ENCODE measurements at places on chromosomes 1 and 21.
A peak's percentile ranks its signal among the peaks of the same experiment; 100 is the strongest.

DNA sequence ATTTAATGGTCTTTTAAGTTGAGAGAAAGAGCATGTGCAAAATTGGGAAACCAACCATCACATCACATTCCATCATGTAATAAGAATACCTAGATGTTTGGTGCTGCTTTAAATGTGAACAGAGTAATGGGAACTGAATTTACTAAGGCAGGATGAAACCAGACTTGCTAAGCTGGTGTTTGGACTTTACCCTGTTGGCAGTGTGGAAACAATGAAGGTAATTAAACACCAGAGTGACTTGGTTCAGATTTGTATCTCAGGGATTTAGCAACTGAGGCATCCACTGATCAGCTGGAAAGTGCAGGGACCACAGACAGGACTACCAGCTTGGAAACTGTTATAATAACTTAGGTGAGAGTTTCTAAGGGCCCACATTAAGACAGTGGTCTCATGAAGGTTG is 263.4 kb downstream of the OLFM3 start:
- DNase-seq, result no peak

DNA sequence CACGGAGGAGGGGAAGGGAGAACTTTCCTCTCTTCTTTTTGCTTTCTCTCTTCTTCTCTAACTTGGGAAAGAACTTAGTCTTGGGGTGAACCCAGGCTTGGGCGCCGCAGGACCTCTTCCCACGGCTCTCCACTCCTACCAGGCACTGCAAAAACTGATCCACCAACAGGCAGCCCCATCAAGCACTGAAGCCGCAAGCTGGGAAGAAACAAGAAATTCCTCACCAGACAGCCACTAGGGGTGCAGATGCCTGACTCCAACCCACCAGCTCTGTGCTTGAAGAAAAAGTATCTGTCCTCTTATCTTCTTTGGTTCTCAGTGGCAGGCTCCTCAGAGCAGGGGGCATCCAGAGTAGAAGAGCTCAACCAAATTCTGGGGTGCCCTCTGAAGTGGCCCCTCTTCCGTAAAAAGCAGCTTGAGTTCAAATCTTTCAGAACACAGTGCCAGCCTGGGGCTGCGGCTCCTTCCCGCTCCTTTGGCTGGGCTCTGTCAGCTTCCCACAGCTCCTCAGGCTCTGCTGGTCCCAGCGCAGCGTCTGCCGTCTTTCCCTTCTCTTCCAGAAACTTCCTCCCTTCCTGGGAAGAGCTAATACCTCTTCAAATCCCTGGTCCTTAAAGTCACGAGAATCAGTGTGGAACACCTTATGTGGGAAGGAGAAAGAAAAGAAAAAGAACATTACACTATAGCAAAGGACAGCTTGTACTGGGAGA is 2.4 kb downstream of the SLC41A1 start:
- no peak for DNase-seq

- DNase-seq, result no peak
These were observed 34.5 kb downstream of the UCK2 start for GRCh38 chr1:165861911-165862310.

DNA sequence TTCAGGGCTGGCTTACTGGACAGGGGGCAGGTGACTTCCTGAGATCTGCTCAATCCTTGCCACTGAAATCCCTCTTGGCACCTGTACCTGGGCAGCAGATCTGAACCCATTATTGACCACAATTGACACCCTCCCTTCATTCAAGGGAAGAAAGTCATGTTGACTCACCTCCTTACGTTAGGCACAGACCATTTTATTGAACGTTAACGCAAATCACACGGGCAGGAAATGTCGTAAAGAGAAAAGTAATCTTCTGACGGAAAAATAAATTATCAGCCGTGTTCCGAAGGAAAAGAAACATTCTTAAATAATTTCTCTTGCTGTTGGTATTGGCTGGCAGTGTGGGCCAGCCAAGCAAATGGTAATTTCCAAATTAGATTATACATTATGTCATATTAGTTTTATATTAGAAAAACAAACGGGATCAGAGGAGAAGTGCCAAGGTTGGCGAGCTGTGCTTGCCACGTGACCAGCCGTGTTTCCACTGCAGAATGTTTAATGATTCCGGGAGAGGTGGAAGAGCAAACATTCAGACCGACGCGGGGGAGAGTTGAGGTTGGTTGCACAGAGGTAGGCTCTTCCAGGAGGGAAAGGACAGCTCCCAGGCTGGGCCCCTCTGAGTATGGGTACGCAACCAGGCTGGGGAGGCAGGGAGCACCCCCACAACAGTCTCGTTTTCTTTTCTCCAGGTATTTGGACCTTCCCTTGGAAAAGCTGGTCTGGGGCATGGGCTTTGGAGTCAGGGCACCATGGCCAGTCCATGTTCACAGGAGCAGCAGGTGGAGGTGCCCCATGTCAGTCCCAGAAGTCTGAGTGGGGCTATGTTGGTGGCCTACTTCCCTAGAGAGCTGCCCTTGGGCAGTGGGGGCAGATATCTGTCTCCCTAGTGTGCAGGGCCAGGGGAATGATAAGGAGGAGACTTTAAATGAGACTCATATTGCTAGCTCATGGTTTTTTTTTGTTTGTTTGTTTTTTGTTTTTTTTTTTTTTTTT is 121.1 kb downstream of the FOXD2 start:
- DNase-seq, result no peak

- DNase-seq, result no peak
These were observed 478.9 kb downstream of the DPYD start for GRCh38 chr1:97441966-97442365.

DNA sequence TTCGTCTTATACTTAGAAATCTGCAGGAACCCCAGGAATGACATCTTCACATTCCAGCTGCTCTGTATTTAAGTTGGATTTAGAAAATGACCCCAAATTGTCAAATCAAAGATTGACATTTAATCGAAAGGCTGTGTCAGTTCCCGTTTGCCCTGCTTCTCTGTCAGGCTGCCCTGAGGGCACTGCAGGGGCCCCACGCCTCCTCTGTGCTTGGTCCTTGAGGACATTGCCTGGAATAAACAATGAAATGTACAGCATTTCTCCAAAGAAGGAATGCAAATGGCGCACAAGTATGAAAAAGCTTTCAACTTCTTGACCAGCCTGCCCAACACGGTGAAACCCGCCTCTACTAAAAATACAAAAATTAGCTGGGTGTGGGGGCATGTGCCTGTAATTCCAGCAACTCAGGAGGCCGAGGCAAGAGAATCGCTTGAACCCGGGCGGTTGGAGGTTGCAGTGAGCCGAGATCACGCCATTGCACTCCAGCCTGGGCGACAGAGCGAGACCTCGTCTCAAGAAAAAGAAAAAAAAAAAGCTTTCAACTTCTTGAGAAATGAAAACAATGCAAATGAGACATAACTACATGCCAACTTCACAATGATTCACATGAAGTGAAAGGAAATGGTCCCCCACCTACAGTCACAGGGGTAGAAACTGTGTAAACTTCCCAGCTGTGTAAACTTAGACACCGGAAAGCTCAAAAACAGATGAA is 3.0 kb downstream of the TMPRSS3 start:
- DNase-seq, result no peak

DNA sequence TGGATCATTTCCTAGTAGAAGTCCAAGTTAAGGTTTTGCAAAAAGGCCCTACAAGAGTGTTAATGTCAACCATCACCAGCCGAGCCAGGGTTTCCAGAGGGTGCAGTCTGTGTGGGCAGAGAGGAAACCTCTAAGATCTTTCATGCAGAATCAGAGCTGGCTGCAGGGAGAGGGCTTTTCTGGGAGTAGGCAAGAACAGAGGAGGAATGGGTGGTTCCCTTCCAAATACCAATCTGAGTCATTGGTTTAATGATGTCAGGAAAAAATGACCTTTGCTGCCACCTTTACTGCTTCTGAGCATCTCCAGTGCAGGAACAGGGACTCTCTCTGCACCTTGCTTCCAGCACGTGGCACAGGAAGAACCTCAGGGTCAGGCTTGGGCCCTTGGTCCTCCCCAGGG is 73.8 kb downstream of the TNR start:
- no peak for DNase-seq

- DNase-seq, result no peak
These were observed 8.2 kb downstream of the SIM2 start for GRCh38 chr21:36706951-36707762.

GRCh38 chr1:184633785-184634184 is 120.9 kb downstream of the EDEM3 start:
- DNase-seq, result no peak

DNA sequence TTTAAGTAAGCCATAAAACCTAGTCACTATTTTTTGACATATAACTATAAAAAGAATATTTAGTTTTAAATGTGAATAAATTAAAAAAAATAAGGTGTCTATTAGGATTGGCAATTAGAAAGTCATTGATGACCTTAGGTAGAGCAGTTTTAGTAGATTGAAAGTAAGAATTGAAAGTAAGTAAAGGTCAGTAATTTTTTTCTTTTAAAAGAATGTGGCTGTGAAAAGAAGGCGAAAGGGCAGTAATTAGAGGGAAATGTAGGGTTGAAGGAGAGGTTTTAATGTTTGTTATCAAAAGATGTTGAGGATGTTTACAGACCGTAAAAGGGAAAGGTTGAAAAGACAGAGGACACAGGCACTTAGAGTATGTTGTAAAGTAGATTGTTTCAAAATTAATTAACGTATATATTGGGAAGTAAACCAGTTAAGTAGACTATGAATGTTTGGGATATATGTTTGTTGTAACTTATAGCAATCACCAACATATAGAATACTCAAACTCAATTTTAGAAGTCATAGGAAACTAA is 41.0 kb downstream of the ZFYVE9 start:
- DNase-seq, result no peak

- DNase-seq, result no peak
These were observed 150.9 kb upstream of the VAMP3 start for GRCh38 chr1:7620196-7620595.

- DNase-seq, result no peak
These were observed 17.8 kb downstream of the CCDC30 start for GRCh38 chr1:42480921-42481320.

- no peak for DNase-seq
These were observed 86.9 kb downstream of the KCNJ15 start for GRCh38 chr21:38343691-38344090.

DNA sequence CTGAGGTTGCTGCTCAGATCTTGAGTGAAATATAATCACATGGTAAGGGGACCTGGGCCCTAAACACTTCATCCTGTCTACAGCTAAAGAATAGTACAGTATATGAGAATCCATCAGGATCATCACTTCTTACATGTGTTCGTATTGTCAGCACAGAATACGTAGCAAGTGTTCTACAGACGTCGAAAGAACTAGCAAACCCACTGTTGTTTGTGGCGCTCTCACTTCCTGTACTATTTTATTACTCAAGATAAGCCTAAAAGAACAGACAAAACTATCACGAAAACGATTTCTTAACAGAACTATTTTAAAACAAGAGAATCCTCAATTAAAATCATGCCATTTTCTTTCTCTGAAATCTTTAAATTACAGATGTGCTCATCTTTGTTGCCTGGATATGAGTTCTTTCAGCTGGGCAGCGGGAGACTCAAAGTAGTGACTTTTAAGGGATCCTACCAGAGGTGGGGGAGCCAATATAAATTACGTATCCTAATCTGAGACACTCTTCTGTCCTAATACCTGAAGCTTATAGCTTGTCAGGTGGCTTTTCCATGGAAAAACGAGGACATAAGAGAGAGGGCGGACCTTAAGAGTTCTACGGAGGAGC is 724 bp downstream of the ST7L start:
- peak; percentile 20 for DNase-seq

GRCh38 chr1:89855413-89856123 is 34.7 kb downstream of the LRRC8D start:
- no peak for DNase-seq

DNA sequence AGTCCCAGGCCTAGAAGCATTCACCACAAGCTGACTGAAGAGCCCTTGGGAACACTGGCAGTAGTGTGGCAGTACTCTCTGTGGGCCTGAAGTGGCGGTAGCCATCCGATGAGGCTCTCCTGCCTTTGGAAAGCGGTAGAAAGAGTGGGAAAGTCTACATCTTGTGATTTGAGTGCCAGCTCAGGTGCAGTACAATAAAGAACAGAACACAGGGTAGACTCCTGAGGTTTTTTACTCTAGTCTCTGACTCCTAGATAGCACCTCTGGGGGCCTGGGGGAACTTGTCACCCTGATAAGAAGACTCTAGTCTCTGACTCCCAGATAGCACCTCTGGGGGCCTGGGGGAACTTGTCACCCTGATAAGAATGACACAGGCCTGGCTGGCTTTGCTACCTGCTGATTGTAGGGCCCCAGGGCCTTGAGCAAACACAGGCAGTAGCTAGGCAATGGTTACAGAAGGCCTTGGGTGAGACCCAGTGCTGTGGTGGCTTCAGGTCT is 18.0 kb upstream of the IL20 start:
- DNase-seq, result no peak

- DNase-seq, result peak; percentile 83
These were observed 10.6 kb upstream of the HLCS start for GRCh38 chr21:36976882-36977651.

- no peak for DNase-seq
These were observed 7.9 kb downstream of the CBR1 start for GRCh38 chr21:36077758-36078157.

DNA sequence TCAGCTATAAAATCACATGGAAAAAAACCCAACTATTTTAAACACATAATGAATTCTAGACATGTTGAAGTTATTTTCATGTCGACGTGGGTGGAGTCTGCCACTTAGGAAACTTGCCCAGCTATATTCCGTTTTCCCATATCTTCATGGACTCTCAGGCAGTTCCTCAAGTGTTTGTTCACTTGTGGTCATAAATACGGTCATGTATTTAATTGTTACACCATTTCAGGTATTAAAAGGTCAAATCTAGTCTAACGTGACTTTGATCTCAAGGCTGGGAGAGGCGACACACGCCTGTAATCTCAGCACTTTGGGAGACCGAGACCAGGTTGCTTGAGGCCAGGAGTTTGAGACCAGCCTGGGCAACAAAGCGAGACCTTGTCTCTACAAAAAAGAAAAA is 346.9 kb downstream of the PBX1 start:
- DNase-seq, result no peak

DNA sequence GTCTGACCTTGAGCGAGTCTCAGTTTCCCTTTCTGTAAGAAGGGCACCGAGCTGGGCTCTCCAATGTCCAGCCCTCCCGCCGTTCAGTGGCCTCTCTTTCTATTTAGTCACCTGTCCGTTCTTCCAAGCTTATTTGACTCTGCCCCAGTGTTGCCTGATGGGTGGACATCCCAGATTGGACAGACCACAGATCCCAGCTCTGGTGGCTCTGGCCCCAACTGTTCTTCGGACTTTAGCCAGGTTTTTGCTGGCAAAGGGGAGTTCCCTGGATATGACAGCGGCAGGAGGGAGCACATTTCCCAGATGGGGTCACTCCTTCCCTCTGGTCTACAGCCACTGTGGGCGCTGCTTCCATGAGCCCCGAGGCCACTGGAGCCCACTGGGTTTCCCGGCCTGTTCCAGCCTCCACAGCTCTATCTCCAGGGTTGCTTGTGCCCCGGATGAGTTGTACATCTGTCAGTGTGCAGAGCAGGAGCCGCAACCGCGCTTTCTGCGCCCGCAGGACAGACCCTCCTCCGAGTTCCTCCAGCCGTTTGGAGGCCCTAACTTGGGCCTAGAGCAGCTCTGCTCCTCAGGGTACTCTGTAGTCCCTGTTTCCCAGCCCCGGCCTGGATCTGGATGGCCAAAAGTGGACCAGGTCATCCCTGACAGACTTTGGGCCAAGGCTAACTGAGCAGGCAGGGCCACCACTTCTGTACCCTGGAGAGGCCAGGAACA is 3.8 kb downstream of the DMBX1 start:
- no peak for DNase-seq
